ENCODE measurements at places on chromosomes 7 and 10.

- DNase-seq, result no peak
Measured at GRCh38 chr10:119149729-119150128, 15.8 kb downstream of the SFXN4 start.

- no peak for DNase-seq
Measured at GRCh38 chr7:141573511-141573910, 22.3 kb downstream of the AGK start.

DNA sequence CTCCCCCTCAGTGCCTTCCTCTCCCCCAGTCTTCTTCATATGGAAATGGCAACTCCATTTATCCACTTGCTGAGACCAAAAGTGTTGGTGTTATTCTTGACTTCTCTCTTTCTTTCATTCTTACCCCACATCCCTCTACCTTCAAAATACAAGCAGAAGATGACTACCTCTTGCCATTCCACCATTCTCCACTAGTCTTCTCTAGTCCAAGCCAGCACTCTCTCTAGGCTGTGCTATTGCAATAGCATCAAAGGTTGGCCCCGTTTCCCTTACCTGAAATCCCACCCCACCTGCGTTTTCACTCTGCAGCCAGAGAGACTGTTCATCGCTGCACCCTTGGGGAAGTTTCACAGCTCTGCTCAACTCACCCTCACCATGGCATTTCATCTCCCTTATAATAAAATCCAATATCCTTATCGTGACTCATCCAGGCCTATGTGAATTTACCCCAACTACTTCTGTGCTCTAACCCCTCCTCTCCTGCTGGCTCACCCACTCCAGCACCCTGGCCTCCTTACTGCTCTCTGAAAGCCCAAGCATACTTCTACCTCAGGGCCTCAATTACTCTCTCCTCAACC lies 109.1 kb downstream of the LSM5 start:
- no peak for DNase-seq

GRCh38 chr7:84970670-84971069 lies 216.2 kb downstream of the SEMA3D start:
- no peak for DNase-seq

GRCh38 chr10:98186681-98187080 lies 52.2 kb downstream of the R3HCC1L start:
- DNase-seq, result no peak

DNA sequence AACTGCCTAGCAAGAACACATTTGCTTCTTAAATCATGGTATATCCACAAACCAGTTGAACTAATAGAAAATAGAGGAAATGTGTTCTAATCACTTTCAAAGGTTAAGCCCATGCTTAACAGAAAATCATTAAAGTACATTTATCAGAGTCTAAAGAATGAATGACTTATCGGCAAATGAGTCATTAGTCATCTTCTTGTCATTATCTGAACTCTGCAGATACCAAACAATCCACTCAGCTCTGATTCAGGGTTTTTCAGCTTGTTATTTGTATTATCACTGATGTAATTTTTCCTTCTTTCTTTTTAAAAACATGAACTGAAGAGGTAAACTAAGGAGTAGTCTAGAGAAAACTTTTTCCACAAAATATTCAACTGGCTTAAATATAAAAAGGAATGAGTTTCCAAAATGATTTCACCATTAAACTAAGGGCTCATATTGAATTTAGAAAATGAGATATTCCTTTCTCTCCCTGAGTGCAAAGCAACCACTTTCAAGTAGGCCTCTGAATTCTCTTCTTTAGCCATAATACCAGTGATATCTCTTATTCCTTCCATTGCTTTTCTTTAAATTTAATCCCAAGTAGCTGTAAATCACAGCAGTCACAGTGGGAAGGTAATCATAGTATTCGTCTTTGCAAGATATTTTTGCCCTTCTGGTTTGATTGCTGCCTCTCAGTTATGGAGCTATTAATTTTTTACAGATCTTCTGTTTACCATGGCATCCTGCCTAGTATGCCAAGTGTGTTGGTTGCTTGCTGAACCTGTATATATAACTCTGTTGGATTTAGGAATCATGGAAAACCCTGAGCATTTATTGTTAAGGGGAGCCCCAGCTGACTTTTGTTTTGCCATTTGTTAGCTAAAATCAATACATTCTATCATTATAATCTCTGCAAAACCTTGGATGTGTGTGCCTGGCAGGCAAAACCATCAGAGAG lies 125.1 kb downstream of the THSD7A start:
- no peak for DNase-seq

GRCh38 chr10:77247031-77247990 lies 390.3 kb downstream of the KCNMA1 start:
- no peak for DNase-seq

DNA sequence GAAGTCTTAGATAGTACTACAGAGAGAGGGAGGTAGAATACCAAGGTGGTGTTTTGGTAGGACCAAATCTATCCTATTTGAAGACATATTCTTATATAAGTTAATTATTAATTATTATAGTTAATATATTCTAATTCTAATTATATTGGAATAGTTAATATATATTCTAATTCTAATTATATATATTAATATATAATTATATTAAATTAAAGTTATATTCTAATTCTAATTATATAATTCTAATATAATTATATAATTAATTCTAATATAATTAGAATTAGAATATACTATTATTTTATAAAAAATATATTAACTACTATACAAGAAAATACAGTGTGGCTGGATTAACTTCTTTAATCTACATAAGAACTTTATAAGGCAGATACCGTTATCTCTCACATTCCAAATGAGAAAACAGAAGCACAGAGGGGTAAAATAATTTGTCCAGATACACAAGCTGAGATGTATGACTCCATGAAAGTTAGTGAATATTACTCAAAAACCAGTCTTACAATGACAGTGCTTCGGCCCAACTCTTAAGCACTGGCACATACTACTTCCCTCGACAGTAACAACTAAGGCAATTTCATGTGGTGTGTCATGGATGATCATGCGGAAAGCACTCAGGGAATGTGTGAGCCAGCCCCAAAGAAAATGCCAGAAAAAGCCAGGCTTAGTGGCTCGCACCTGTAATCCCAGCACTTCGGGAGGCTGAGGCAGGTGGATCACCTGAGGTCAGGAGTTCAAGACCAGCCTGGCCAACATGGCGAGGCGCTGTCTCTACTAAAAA lies 42.6 kb downstream of the TYW1B start:
- no peak for DNase-seq

DNA sequence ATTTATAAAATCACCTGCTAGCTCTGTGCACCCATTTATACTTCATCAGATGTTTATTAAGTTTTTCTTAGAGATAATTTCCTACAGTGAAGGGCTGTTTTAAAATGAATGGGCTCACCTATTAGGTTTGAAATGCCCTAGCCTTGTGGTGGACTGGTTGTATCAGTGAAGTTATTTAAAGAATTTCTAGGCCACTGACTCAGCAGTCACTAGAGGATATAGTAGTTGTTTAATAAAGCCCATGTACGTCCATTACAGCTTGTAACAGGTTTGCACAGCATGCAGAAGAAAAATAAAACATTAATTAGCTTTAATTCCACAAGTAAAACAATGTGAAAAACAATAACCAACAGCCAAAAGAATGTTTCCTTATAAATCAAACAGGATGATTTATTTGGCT lies 128.0 kb downstream of the RSU1 start:
- DNase-seq, result no peak

GRCh38 chr7:140867467-140868462 lies 57.0 kb downstream of the BRAF start:
- DNase-seq, result no peak

GRCh38 chr7:19900118-19900517 lies 126.7 kb upstream of the TMEM196 start:
- no peak for DNase-seq

GRCh38 chr7:39184391-39184790 lies 206.7 kb downstream of the POU6F2 start:
- no peak for DNase-seq

DNA sequence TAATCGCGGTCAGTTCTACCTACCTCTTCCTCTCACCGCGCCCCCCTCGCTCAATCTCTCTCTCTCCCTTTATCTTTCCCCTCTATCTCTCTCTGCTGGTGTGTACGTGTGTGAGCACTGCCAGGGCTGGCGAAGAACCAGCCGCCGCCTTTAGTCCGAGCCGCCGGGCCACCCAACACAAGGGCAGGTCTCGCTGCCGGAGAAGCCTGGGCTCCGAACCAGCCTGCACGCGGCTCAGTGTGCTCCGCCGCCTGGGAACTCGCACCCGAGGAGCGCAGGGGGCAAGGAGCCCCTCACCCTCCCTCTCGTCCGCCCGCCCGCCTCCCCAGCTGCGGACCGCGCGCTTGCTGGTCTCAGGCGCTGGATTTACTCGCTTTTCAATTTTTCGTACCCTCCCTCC lies 1.7 kb downstream of the NXPH1 start:
- no peak for DNase-seq

DNA sequence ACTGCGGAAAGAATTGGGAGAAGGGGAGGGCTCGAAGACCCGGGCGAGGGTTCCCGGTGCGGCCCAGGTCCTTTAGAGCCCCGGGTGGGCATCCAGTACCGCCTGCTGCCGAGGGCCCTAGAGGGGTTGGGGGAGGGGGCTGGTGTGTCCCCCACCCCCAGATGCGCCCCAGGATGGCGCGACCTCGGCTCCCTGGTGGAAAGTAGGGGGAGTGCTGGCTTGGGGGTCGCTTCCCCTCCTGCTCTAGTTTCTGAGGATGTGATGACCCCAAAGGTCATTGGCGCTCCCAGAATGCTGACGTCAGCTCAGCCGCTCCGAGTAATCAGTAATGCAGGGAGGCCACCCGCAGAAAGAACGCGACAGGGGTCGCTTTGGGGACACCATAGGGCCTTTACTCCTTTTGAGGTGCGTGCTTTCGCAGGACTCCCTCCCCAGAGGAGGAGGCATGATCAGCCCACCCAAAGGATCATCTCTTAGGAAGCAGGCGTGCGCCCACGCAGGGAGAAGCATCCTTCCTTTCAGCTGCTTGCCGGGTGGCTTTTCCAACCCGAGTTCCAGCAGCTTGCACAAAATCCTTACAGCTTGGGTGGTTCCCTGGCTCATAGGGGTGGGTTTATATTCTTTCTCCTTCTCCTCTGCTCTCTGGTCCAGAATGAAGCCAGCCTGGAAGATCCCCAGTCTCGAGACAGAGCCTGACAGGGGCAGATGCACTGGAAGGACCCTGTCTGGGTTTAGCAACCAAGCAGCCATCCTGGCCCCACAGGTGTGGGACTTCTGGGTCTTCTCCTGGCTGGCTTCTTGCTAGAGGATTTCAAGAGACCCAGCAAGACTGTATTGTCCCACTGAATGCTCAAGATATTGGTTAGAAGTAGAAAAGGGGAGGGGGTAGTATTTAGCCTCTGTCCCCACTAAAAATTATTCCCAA lies 1.3 kb upstream of the PRKAG2 start:
- DNase-seq, result no peak

DNA sequence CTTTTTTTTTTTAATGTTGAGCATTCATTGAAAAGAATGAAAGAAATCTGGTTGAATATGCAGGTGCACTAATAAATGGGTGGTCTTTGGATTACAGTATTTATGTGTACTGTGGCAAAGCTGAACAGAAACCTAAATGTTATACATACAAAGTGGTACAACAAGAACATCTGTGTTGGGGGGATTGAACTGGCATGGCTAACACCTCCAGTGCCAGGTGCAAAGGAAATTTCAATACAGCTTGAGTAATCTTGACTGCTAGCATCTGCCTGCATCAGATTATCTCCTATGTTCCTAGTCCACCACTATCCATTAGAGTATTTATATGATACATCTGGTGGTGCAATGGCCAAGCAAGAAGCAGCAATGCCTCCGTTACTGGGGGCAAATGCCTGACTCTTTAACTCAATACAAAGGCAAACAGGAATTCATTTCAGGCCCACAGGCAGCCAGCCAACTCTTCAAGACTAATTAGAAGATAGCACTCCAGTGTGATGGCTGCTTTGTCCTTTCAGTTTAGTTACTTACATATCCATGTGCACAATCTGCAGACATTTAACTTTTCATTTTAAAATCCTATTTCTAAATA lies 220.5 kb upstream of the ETV1 start:
- no peak for DNase-seq

GRCh38 chr7:135942614-135943013 lies 34.5 kb downstream of the MTPN start:
- DNase-seq, result no peak

DNA sequence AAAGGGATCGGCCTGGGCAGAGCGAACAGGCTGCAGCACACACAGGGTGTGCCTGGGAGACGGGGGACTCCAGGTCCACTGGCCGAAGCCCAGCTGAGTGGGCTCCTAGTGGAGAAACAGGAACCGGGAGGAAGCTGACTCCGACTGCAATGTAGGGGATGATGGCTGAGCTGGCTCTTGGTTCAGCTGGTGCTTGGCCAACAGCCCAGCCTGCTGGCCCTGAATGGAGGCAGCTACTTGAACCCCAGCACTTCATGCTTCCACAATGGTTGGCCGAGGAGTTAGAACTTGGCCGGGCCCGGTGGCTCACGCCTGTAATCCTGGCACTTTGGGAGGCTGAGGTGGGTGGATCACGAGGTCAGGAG lies 27.0 kb upstream of the FRAT2 start:
- DNase-seq, result no peak

DNA sequence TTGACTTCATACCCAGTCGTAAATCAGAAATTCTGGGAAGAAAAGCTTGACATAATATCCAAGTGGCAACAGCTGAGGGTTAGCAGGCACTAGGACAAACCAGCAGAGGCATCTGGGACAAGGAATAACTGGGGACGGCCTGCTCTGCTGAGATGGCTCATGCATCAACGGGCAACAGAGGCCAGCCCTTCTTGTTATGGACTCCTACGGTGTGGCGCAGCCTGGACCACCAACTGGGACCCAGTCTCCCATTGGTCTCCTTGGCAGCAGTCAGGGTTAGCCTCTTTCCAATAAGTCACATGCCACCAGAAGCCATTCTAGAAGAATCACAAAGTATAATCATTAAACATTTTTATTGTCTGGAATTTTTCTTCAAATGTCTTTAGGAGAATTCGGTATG lies 15.0 kb downstream of the FGFR2 start:
- no peak for DNase-seq

DNA sequence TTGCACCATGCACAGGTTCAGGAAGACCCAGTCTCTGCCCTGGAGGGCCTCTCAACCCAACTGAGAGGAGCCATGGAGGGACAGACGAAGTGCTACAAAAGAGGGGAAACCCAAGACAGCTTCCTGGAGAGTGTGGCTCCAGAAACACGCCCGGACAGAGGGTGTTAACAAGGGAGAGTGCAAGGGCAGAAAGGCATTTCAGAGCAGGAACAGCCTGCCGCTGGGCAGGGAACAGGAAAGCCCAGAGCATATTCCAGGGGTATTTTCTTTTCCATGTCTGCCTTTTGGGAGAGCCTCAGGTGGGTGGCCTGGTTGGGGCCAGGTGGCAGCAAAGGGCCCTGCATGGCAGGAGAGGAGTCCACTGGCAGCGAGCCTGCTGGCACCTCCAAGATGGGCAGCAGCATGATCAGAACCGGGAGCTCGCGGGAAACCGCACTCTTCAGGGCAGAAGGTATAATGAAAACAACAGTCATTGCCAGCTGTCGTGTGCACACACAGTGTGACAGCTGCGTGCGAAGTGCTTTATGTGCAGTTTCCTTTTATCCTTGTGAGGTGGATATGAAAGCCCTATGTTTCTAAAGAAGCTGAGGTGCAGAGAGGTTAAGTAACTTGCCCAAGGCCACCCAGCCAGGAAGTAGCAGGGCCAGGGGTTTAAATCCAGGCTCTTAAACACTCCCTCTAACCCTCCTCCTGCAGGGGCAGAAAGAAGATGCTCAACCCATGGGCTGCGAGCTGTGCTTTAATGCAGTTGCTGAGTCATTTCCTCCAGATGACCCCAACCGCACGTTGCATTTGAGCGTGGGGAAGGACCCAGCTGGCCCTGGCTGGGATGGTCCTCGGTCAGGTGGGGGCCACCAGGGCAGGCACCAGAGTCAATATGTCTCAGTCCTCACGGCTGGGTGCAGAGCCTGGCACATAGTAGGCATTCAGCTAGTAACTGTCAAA lies 128.6 kb downstream of the OAT start:
- DNase-seq, result no peak
